ENCODE measurements at places on chromosomes 6 and 20. TPM values are rescaled to one million over a fixed set of nuclear protein-coding genes. Genes with fewer than 3 reads are reported as not detected.

Gene MRPS10
- 17.7 TPM for total RNA-seq

Gene PTCRA
- total RNA-seq: not detected

Gene MOCS1
- 4.2 TPM for total RNA-seq

Gene SLC22A2
- total RNA-seq: not detected

Gene SIRPD
- not detected for total RNA-seq

Gene CPNE5
- 1.2 TPM for total RNA-seq

- no peak overlapping the region for H3K27ac ChIP-seq
- no peaks in the 10 kb centered on the region for H3K27me3 ChIP-seq
- DNase-seq: no peak
- H3K4me3 ChIP-seq: no peak overlapping the region
- no peaks in the 10 kb centered on the region for H3K36me3 ChIP-seq
Measured at GRCh38 chr6:71332012-71332411, 43.4 kb downstream of the OGFRL1 start.

DNA sequence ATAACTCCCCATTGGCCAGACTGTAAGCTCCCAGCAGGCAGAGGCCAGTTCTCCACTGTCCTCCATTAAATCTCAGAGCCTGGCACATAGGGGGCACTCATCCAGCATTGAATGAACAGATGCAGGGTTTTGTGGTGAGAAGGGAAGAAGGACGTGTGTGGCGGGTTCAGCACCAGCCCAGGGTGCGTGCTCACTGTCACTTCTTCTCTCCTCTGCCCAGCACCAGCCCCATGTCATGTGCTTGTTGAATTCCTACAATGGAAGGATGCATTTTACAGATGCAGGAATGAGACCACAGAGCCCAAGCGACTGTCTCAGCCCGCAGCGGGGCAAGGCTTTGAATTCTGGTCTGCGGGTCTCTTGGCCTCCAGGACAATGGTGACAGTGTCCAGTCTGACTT, 149.9 kb downstream of the CEBPB start:
- no peak overlapping the region for H3K4me3 ChIP-seq
- H3K36me3 ChIP-seq: no peaks in the 10 kb centered on the region
- H3K4me1 ChIP-seq: peaks cover 33% of the 10 kb centered on the region
- no peak overlapping the region for H3K27ac ChIP-seq

GRCh38 chr6:132286298-132287019, 114.8 kb downstream of the MOXD1 start:
- DNase-seq: no peak
- H3K27me3 ChIP-seq: no peaks in the 10 kb centered on the region
- H3K4me3 ChIP-seq: no peak overlapping the region
- H3K27ac ChIP-seq: no peak overlapping the region
- no peaks in the 10 kb centered on the region for H3K36me3 ChIP-seq

GRCh38 chr6:150408842-150409241, 40.0 kb downstream of the IYD start:
- DNase-seq: no peak
- no peak overlapping the region for H3K27ac ChIP-seq

DNA sequence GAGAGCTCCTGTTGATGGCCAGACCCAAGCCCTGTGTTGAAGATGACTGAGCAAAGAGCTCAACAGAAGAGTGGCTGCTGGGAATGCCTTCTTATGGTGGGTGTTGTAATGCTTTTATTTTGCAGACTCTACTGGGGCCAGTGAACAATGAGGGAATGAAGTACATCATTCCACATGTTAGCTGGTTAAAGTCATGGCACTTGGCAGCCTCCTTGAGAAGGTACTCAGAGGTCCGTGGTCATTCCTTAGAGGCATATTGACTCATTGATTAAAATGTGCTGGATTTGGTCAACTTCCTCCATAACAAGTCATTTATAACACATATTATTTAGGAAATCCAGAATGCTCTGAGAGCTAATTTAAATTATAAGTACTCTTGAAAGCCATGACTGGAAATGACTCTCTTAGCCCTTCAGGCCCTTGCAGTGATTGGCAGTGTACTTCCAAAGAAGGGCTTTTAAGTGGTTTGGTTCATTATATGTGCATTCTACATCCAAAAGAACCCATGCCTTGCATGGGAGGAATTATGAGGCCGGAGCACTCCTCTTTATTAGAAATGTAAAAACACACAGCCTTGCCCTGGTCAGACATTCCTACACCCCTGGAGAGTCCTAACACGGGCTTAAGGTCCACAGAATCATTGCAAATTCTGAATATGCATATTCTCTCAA, 976.9 kb downstream of the KIF16B start:
- H3K4me3 ChIP-seq: no peak overlapping the region
- DNase-seq: no peak
- no peaks in the 10 kb centered on the region for H3K27me3 ChIP-seq

DNA sequence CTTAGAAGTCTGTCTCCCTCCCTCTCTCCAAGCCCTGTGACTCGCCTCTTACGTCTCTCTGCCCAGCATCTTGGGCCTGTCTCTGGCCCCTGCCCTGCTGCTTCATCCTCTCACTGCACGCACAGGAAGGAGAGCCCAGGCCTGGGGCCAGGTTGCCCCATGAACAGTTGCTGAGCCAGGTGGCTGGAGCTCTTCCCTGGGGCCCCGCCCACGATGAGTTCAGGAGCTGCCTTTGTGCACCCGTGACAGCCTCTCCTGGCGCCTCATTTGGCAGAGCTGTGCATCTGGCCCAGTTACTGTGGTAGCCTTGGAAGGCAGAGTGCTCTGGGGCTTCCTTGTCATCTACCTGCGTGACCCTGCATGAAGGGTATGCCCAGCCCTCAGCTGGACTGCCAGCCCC, 44.5 kb downstream of the SLC52A3 start:
- H3K36me3 ChIP-seq: no peaks in the 10 kb centered on the region
- no peak for DNase-seq
- H3K4me3 ChIP-seq: no peak overlapping the region
- H3K27me3 ChIP-seq: peaks cover 95% of the 10 kb centered on the region
- H3K4me1 ChIP-seq: peaks cover 10% of the 10 kb centered on the region

GRCh38 chr6:11023032-11023431, 21.1 kb downstream of the ELOVL2 start:
- H3K4me1 ChIP-seq: peaks cover 5% of the 10 kb centered on the region
- peaks cover 8% of the 10 kb centered on the region for H3K27me3 ChIP-seq
- no peak for DNase-seq
- no peaks in the 10 kb centered on the region for H3K36me3 ChIP-seq
- no peak overlapping the region for H3K4me3 ChIP-seq

DNA sequence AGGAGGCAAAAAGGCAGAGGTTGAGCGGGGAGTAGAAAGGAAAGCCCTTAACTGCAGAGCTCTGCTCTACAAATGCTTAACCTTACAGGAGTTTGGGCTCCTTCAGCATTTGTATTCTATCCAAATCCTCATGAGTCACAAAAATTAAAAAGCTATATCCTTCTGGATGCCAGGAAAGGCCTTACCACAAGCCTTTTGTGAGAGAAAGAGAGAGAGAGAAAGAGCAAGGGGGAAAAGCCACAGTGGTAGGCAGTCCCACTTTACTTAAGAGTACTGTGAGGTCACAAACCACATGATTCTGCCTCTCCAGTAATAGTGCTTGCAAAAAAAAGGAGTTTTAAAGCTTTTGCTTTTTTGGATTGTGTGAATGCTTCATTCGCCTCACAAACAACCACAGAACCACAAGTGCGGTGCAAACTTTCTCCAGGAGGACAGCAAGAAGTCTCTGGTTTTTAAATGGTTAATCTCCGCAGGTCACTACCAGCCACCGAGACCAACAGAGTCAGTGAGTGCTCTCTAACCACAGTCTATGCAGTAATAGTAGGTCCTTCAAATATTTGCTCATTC, at the start of gene RUNX2:
TSS of gene RUNX2 (plus strand) at position 375 of the 567 bp plus-strand sequence. CDS start 397 bp downstream, outside the sequence.
- no peaks in the 10 kb centered on the region for H3K36me3 ChIP-seq
- no peaks in the 10 kb centered on the region for H3K4me1 ChIP-seq
- no peak for DNase-seq
- H3K27ac ChIP-seq: no peak within 1 kb of the TSS
- H3K27me3 ChIP-seq: no peaks in the 10 kb centered on the region
- no peak within 1 kb of the TSS for H3K4me3 ChIP-seq

DNA sequence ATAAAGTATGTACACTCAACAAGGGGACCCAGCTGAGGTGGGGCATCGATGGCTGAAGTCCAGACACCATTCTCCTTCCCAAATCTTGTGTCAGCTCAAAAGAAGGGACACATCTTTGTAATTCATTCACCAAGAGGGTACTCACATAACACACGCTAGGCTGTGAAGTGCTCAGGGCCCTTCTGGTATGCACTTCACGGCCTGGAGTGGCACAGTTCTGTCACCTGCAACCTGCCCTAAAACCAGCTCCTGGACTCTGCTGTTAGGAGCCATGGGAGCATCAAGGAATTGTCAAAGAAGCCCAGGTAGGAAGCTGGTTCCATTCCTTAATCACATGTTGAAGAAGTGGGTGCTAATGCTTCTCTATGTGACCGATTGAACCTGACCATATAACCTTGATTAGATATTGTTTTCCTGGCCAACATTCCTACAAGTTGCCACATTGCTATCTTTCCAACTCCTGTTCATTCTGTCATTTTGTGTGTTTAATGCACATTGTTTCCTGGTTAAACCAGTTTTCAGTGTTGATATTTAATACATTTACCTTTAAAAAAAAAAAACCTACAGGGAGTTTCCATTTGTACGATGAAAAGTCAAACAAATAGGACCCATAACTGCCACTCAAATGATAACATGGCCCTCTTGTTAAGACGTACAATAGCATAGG, 127.3 kb downstream of the TNFRSF21 start:
- DNase-seq: no peak
- no peaks in the 10 kb centered on the region for H3K36me3 ChIP-seq
- H3K27ac ChIP-seq: no peak overlapping the region
- H3K27me3 ChIP-seq: no peaks in the 10 kb centered on the region
- no peak overlapping the region for H3K4me3 ChIP-seq

DNA sequence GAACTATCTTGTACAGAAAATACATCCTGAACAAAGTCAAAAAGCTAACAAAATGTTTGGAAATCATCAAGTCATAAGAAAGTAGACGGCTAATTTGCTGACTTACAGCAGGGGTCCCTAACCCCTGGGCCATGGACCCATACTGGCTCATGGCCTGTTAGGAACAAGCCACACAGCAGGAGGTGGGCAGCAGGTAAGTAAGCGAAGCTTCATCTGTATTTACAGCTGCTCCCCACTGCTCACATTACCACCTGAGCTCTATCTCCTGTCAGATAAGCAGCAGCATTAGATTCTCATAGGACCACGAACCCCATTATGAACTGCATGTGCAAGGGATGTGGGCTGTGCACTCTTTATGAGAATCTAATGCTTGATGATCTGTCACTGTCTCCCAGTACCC, 115.5 kb downstream of the CDK19 start:
- H3K27me3 ChIP-seq: no peaks in the 10 kb centered on the region
- no peak overlapping the region for H3K4me3 ChIP-seq
- H3K27ac ChIP-seq: peak overlapping the region; percentile 11
- H3K4me1 ChIP-seq: peaks cover 4% of the 10 kb centered on the region
- no peak for DNase-seq
